CD4-positive, alpha-beta memory T cell (primary cell): ENCODE measurements at places on chromosomes 1 and 21.

- no peak for DNase-seq
These were observed 36.4 kb downstream of the ZNF697 start for GRCh38 chr1:119611701-119612113.

- no peak for DNase-seq
These were observed at the start of gene KCNT2 for GRCh38 chr1:196608390-196609369. Gene KCNT2, minus strand, starts transcription at chr1:196608440. Its CDS starts 131 bp downstream, at chr1:196608309.

GRCh38 chr1:198373376-198373775 lies 167.1 kb downstream of the ATP6V1G3 start:
- DNase-seq, result no peak

DNA sequence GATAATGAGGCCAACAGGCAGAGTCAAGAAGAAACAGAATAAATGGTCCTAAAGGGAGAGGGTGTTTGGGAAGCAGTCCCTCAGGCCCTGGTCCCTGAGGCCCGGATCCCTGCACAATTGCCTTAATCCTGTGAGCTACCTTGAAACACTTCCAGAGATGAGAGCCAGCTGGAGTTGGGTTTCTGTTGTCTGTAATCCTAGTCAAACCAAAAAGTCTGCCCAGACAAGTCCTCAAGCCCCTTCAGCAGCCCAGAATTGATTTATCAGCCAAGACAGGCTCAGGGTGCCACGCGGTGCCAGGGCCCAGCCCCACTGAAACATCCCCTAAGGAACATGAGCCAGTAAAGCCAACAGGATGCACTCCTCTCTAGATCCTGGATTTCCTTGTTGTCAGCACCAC lies 16.4 kb upstream of the CLSTN1 start:
- DNase-seq, result no peak

DNA sequence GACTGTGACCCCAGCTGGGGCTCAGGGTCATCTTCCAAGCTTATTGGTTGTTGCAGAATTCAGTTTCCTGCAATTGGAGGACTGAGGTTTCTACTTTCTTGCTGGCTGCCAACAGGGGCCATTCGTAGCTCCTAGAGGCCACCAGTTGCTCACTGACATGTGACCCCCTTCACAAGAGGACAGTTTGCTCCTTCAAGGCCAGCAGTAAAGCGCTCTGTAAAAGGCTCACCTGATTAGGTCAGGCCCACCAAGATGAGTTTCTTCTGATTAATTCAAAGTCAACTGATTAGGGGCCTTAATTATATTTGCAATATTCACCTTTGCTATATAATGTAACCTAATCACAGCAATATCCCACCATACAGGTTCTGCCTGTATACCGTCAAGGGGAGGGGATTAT lies 68.9 kb downstream of the SLC9A1 start:
- DNase-seq, result no peak

DNA sequence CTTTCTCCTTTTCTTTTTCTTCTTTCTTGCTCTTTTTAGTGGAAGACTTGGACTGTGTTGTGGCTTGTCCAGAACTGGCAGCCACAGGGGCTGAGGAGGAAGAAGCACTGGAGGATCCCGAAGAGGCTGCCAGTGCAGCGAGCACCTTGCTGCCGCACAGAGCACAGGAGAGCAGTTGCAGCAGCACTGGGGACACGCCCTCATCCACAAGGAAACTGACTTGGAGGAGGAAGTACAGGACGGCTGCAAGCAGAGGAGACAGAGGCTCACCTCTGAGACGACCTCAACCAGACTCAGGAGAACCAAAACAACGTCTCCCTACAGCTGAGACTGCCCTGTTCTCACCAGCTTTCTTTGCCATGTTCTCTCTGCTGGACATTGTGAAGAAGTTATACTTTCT lies 88.9 kb downstream of the UBR4 start:
- no peak for DNase-seq

DNA sequence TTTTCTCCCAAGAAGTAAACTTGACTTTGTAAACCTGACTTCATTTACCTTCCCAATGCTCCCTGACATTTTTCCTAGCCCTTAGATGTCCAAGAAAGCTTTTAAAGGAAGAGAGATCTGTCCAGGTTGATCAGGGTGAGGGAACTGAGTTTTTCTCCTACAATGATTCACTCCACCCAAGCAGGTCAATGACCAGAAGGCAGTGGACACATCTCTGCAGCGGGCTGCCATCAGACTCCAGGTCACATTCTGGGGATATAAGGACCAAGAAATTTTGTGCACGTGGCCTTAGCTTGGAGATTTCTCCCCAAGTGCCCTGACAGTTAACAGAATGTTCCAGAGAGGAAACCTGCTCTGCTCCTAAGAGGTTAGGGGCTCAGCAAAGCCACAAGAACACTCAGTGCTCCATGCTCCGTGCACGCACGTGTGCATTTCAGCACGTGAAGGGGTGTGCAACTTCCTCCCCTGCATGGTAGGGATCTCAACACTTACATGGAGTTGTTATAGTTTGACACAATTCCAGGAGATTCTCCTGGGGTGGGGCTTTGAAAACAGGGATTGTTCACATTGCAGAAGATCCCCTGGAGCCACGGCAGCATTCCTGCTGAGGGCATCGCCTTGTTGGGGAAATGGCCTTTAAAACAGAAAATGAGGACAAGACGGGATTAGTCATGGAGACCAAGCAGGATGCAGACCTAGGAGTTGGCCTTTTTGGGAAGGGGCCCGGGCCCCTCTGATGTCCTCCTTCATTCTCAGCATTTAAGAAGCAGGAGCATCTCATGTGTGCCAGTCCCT lies 9.8 kb downstream of the ABCA4 start:
- no peak for DNase-seq

DNA sequence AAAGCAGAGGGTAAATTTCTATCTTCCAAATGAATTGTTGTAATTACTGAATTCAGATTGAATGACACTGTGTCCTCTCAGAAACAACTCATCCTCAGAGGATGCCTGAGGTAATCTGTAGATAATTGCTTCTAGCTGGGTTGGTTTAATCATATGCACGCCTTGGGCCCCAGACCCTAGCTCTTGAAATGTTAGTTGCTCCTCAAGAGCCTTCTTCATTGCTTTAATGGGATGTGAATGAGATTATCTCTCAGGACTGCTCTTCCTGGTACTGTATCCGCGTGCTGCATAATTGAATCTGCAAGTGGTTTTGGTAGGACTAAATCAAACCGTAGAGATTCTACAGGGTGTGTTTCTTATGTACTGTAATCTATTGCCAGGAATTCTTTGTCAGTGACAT lies 569.3 kb upstream of the NEGR1 start:
- DNase-seq, result no peak

- DNase-seq, result no peak
These were observed 2.3 kb upstream of the USH2A start for GRCh38 chr1:216425577-216425976.

- DNase-seq, result no peak
These were observed 22.3 kb downstream of the GPA33 start for GRCh38 chr1:167067904-167068303.

DNA sequence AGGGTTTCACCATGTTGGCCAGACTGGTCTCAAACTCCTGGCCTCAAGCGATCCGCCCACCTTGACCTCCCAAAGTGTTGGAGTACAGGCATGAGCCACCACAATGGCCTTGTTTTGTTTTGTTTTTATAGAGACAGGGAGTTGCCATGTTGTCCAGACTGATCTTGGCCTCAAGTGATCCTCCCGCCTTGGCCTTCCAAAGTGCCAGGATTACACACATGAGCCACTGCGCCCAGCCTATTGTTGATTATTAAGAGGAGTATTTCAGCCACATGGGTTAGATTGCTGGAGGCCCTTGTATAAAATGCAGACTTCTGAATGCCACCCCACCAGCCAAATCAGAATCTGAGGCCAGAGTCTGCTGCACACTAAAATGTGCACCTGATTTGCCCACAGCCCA lies 57.2 kb upstream of the ANGPTL1 start:
- DNase-seq, result no peak

GRCh38 chr21:42548687-42549406 lies 35.2 kb downstream of the SLC37A1 start:
- no peak for DNase-seq

DNA sequence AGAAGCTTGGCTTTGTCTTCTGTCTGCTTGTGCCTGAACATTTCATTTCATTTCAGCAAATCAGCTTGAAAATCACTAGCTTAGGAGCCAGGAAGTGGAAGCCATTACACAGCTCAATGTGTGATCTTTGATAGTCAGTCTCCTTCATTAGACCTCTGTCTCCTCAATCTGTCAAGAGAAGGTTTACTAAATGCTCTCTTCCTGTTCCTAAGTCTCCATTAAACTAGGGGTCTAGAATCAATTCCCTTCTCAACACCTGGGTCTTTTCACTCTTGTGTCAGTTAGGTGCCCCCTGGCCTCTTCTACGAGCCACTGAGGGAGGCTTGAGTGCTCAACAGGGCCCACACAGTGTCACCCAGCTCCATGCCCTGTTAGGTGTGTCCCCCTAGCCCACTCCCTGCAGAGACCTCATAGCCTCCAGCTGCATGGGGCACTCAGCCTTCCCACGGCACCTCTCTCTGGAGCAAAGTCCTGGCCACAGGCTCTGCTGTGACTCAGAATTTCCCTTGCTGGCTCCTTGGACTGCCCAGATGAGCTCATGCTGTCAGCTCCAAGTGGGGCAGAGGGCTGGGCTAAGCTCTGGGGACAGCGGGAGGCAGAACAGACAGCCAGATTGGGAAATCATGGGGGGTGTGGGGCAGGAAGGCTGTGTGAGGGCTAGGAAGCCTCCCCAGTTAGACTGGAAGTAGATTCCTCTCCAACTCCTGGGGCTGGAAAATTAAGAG lies 115.7 kb upstream of the IPO9 start:
- no peak for DNase-seq

- no peak for DNase-seq
These were observed 7.4 kb downstream of the KYAT3 start for GRCh38 chr1:88985032-88985431.

- no peak for DNase-seq
These were observed 64.2 kb upstream of the SH3GLB1 start for GRCh38 chr1:86640161-86640670.

DNA sequence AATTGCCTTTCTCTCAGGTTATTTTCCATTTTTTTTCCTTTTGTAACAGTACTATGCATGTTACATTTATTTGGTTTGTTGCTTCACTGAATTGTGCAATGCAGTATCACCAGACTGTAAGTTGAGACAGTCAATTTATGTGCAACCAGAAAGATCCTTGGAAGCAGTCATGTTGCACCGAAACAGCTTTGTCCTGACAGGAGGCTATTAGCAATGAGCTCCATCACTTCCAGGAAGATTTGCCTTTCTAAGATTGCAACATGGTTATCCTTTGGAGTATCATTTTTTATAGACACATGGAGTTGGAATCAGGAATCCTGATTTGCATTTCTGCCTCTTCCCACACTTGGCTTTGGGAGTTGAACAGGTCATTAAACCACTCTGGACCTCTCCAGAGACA lies 84.5 kb upstream of the ST6GALNAC5 start:
- DNase-seq, result no peak

DNA sequence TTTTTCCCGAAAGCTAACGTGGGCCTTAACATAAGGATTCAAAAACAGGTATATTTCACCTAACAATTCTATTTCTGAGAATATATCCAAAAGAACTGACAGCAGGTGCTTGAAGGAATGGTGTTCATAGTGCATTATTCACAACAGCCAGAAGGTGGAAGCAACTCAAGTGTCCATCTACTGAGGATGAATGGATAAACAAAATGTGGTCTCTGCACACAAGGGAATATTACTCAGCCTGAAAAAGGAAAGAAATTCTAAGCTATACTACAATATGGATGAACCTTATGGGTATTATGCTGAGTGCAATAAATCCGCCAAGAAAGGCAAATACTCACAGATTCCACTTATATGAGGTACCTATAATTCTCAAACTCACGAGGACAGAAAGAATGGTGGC lies 6.1 kb upstream of the RIPPLY3 start:
- DNase-seq, result no peak

DNA sequence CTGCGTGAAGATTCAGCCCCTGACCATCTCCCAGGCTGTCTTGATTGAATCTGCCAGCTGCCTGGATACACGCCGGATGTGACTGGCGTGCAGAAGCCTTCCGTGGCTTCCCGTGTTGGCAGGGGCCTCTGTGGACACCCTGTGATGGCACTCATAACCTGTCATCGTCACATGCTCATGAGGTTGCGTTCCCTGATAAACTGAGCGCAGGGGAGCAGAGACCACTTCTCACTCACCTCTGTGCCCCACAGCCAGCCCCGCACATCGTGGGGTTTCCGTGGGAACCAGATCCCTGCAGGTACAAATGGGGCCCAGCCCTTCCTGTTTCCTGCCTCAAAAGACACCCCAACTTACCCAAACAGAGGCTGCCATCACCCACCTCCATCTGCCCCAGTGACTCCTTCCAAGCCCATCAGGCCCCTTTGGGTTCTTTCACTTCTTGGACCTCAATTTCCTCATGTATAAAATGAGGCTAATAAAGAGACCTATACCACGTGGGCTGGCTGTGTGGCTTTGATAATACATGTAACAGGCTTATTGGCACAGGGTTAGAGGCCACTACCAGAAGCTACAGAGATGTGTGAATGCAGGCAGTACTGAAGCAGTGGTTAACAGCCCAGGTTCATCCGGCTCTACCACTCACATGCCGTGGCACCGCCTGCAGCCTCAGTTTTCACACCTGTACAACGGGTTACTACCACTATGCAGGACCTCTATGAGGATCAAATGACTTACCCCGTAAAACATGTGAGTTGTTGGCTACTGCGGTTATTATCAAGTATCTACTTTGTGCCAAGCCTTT lies 23.6 kb downstream of the HTR6 start:
- peak; percentile 83 for DNase-seq

GRCh38 chr1:101732261-101732660 lies 264.5 kb downstream of the OLFM3 start:
- DNase-seq, result no peak

DNA sequence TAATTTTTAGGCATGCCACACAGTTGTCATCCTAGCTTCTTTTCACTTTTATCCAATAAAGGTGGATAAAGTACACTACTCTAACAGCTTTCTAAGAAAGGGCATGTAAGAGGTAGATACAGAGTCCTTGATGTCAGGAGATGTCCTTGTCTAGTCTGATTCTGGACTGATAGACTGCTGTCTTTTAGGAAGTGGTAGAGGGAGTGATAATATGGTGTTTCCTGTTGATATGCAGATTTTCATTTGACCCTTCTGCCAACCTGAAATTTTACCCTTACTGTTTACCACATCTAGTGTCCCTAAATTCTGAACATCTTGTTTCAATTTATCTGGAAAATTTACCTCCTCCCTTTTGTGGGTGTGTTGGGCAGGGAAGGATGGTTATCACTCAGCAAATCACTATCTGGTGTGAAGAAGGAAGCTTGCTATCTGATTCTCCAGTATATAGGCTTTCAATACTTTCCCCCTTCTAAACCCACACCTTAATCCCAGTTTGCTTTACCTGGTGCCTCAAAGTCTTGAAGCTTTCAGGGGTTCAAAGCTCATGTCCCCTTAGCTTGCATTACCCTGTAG lies 354.9 kb upstream of the SNX7 start:
- no peak for DNase-seq

GRCh38 chr1:86016076-86016759 lies 140.4 kb downstream of the COL24A1 start:
- DNase-seq, result no peak

GRCh38 chr1:100132566-100133477 lies at the start of the genes SASS6 and TRMT13:
Gene SASS6, minus strand, starts transcription at chr1:100132930. Its CDS starts 116 bp downstream, at chr1:100132814.
Gene TRMT13, plus strand, starts transcription at chr1:100133163. Its CDS starts 6 bp downstream, at chr1:100133169.
- peak; percentile 95 for DNase-seq

DNA sequence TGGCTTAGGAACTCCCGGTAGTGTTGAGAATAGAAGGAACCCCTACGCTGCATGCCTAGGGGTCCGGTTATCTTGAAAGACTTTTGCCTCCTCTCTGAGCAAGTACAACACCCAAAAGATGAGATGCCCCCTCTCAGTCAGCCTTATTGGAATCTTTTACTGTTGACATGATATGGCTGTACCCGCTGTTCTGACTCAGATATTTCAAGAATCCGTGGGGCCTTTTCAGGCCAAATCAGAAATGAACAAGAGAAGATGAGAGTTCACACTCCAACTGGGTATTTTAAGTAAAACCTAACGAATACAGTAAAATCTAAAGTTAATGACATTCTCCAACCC lies 164.2 kb downstream of the PPIAL4G start:
- DNase-seq, result no peak
